ENCODE measurements at places on chromosomes 2 and 18. TPM values are rescaled to one million over a fixed set of nuclear protein-coding genes. Genes with fewer than 3 reads are reported as not detected.

The CROCC2 gene
- not detected for total RNA-seq

The EXOC6B gene
- total RNA-seq, result 15.8 TPM

The NEMP2 gene
- total RNA-seq, result 4.4 TPM

The MAP3K20 gene
- total RNA-seq, result 16.6 TPM

The CCDC150 gene
- total RNA-seq, result 1.5 TPM

The CYTIP gene
- 0.38 TPM for total RNA-seq

The PCARE gene
- not detected for total RNA-seq

The CHRND gene
- total RNA-seq, result not detected

The MREG gene
- total RNA-seq, result 1.1 TPM

The CDH19 gene
- not detected for total RNA-seq

The FAP gene
- total RNA-seq, result 25.0 TPM

The ERBB4 gene
- total RNA-seq, result 5.2 TPM

The DSC1 gene
- total RNA-seq, result not detected

The LRATD1 gene
- 2.8 TPM for total RNA-seq

The SLC38A11 gene
- total RNA-seq, result not detected

The DYNAP gene
- not detected for total RNA-seq

Data from mesangial cell (primary cell).